ENCODE measurements at places on chromosomes 16 and 17. TPM values are rescaled to one million over a fixed set of nuclear protein-coding genes. Genes with fewer than 3 reads are reported as not detected.

TMEM204 gene
- 36.5 TPM for total RNA-seq

SLC47A1 gene
- total RNA-seq: 3.4 TPM

KRTAP1-5 gene
- not detected for total RNA-seq

THAP11 gene
- total RNA-seq: 24.9 TPM

CYTH1 gene
- total RNA-seq: 27.0 TPM

LPO gene
- total RNA-seq: not detected

PAGR1 gene
- total RNA-seq: 10.5 TPM

TSPAN10 gene
- 0.14 TPM for total RNA-seq

BHLHA9 gene
- total RNA-seq: not detected

MT1H gene
- not detected for total RNA-seq

ACSM2A gene
- not detected for total RNA-seq

FAM20A gene
- 29.9 TPM for total RNA-seq

RHBDF2 gene
- 31.4 TPM for total RNA-seq

HEATR9 gene
- total RNA-seq: not detected

SOST gene
- total RNA-seq: not detected

CACNG5 gene
- total RNA-seq: not detected

RAMP2 gene
- total RNA-seq: 46.3 TPM

ABCC12 gene
- not detected for total RNA-seq

ASPSCR1 gene
- 19.6 TPM for total RNA-seq

CYGB gene
- total RNA-seq: 16.3 TPM

SRSF1 gene
- total RNA-seq: 120 TPM

TRAPPC2L gene
- total RNA-seq: 47.9 TPM

SEC14L5 gene
- 0.86 TPM for total RNA-seq
